ENCODE measurements at places on chromosomes 6 and 20.

DNA sequence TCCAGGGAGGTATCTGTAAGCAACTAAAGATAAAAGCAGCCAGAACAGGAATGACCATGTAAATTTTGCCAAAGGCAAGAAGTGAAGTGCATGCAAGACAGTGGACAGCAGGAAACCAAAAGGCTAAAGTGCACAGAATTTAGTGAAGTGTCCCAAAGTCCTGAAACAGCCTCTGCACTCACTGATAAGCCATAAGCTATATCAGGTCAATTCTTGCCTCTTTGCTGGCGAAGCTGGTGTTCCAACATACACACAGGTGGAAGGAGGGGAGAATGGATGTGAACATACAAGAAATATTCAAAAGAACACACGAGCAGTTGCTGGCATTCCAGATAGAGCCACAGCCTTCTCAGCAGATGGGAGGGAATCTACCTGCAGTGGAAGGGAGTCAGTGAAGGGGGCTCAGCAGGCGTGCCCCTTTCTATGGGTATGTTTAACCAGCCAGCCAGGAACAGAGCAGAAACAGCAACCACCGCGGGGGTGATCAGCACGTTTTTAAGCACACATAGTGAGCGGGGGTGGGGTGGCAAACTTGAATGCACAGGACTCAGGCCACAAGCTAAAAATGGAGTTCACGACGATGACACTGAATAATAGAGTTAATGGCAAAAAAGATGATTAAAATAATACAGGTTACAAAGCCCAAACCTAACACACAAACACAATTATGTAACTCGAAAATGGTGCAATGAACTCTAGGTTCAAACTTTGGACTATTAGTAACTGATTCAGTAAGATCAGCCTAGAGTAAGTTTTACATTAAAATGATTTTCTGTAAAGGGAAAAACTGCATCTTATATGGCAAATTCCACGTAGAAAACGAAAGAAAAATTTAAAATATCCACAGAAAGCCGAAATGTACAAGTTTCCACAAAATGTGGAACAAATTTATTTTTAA is 1.2 kb downstream of the ECI2 start:
- DNase-seq, result peak; percentile 21

DNA sequence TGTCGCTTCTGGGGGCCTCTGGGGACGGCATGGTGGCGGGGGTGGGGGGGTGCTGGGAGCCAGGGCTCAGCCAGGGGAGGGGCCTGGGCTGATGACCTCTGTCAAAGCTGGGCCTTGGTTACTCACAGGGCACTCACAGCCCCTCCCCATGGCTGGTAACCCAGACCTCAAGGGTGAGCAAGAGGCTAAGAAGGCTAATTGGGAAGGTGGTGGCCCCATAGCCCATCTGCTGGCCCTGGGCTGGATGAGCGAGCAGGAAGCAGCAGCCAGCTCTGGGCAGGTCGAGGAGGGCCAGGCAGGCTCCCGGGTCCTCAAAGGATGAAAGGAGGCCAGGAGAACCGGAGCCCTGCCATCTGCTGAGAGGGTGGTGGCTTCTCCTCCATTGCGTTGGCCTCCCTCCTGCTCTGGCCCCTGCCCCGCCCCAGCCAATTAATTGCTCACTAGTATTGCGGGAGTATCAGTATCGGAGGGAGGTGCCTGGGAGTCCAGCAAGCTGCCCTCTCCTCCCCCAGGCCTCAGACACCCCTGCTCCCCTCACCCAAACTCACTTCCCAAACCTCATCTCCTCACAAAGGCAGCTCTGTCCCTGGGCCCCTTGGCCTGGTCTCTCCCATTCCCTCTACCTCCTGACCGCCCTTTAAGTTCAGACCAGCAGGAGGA is 1.0 kb upstream of the CDSN start:
- no peak for DNase-seq

GRCh38 chr6:128098000-128098581 is 197.2 kb upstream of the THEMIS start:
- no peak for DNase-seq

DNA sequence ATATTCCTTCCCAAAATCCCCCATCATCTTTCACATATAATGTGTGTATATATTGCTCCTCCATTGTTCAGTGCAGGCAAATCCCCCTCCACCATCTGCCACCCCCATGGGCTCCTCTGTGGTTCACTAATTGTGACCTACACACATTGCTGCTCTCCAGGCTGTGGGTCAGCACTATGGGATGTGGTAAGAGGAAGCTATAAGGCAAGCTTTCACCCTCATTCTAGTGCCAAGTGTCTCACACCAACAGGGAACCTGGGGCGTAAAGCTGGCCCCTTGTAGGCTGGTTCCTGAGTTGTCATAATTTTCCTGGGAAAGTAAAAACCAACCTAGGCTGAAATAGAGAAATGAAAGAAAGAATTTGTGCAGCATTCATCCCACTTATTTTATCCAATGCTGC is 16.8 kb downstream of the FKBP1A start:
- no peak for DNase-seq

- no peak for DNase-seq
These were observed 107.8 kb downstream of the MAN1A1 start for GRCh38 chr6:119241540-119242309.

DNA sequence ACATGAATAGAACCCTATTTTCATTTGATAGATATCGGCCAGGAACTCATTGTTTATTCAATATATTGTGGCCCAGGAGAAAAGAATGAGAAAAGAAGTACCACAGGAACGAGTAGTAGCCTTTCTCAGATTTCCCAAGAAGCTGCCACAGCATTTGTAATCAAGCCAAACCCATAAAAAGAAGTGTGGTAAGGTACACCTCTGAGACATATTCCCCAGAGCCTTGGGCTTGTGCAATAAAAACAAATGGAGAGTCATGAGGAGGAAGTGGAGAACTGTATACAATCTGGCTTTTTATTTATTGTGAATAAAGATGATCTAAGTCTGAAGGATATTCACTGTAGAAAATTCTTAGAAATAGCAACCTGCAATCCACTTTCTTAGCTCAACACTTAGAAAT is 36.7 kb downstream of the KIF6 start:
- DNase-seq, result no peak

- DNase-seq, result peak; percentile 78
These were observed 1.0 kb downstream of the CCN2 start for GRCh38 chr6:131949909-131950766.

- DNase-seq, result no peak
These were observed 234.1 kb downstream of the TMEM242 start for GRCh38 chr6:157089258-157089657.

DNA sequence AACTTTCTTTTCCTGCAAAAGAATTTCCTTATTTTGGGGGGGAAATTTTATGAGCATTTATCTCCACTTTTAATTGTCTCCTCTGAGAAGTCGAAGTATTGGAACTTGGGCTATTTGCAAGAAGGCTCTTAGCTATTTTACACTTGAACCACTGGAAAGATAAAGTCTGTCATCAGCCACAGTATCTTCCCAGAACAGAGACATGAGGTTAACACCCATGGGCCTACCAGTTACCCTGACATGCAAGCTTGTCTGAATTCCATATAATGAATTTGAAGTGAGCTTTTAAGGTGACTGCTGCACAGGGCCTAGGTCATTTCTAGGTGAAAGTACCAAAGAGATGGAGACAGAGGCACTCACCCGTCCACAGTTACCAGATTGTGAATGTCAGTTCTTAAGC is 193.1 kb downstream of the SIM1 start:
- DNase-seq, result no peak

DNA sequence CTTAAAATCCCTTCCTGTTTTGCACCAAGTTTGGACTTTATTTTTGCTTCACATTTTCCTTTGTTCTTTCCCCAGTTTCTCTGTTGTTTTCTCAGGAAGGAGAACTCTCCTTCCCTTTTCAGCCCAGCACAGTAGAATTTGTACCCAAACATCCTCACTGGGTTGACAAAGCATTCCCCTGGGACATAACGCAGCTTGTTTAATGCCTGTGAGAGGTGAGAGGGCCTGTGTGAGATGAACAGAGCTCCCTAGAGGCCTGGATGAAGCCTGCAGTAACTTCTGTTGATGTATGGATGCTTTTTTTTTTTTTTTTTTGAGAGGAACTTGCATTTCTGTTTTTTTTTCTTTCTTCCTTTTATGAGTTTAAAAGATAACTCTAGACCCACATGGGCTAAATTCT is 104.9 kb upstream of the SLC22A23 start:
- DNase-seq, result no peak

- DNase-seq, result no peak
These were observed 144.4 kb downstream of the PHACTR3 start for GRCh38 chr20:59748619-59749191.

GRCh38 chr6:165605901-165606739 is 56.9 kb downstream of the PDE10A start:
- no peak for DNase-seq

DNA sequence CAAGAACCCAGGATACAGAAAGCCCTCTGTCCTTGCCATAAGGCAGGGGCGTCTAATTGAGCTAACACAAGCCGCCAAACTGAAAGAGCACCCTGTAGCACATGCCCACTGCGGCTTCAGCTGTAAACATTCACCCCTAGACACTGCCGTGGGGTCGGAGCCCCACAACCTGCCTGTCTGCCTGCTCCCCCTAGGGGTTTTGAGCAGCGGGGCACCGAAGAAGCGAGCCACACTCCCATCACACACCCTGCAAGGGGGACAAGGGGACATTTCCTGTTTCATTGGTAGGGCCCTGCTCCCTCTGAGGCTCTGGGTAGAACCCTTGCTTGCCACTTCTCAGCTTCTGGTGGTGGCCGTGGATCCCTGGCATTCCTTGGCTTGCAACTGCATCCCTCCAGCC is 45.2 kb upstream of the BCLAF1 start:
- no peak for DNase-seq

DNA sequence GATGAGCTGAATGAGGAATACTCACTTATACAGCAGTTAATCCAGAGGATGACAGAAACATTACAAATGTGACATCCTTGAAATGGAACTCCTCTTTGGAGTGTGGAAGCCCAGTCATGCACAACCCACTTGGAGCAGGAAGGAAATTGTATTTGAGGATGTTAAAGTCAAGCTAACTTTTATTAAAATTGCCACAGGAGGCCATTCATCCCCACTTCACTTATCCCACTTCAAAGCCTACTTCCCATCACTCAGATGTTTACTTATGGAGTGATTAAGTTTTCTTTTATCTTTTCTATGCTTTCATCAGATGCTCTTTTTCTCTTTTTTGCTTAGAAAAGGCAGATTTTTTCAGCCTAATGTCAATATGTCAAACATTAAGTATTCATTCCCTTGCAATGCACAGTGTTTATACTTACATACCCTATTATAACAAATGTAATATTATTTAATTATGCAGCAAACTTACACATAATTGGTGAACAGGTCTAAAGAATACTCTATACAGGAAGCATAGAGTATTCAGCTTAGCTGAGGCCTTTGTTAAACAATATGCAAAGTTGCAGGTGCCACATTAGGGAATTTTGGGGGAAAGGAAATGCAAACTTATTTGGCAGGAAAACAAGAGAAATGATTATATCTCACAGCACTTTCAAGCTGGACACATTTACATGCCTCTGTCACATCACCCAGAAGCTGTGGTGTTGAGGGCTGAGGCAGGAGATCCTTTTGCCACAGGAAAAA is 148.9 kb downstream of the KHDC1L start:
- DNase-seq, result no peak

DNA sequence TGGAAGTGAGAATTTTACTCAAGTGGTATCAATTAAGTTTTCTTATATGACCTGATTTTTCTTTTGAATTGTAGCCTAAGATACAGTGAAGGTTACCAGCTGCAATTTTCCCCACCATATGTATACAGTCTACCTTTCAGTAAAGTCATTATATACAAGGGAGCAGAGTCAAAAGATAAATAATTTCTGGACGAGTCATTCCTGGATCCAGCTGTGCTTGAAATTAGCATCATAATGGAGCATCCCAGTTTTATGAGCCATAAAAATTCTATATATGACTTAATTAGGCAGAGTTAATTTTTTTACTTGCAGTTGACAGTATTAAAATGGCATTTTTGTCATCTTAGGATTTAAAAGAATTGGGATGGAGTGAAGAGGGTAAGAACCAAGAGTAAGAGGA is 1008.4 kb downstream of the PHF3 start:
- DNase-seq, result no peak

DNA sequence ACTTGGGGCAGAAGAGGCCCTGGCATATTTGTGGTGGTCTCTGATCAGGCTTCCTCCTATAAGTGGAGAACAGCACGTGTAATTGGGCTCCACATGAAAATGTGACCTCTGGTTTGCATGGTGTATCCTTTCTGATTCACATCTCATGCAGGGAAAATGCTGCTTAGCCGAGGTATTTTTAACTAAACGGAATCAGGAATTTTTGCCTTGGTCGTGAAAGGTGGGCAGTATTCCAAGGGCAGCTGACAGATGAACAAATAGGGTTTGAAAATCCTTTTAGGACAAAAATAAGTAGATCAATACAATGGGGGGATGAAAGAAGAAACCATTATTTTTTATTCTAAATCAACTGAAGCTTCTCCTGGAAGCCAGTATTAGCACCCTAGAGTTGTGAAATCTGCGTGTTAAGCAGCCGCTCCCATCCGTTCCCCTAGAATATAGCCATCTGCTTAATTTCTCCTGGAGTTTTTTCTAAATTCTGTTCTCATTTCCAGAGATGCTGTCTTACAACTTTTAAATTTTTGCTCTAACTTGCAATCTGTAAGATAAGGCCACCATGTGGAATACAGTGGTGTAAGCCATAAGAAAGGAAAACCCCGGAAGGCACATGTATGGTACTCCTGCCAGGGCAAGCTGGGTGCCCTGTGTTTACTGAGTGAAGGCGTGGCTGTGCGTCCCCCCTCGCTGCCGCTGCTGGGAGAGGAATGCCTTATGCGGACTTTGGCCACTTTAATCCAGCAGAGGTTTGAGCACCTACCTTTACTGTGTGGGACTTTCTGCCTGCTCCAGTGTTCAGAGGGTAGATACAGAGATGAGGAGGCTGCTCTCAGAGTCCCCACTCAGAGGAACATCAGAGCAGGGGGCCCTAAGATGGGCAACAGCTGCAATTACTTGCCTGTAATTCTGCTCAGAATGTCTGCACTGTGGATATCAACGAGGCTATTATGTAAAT is 52.4 kb downstream of the SYNJ2 start:
- DNase-seq, result no peak

- no peak for DNase-seq
These were observed 7.8 kb upstream of the APMAP start for GRCh38 chr20:25000268-25000801.

GRCh38 chr6:20572940-20573339 is 38.7 kb downstream of the CDKAL1 start:
- no peak for DNase-seq

- no peak for DNase-seq
These were observed 24.8 kb downstream of the PHF20 start for GRCh38 chr20:35796571-35796970.

DNA sequence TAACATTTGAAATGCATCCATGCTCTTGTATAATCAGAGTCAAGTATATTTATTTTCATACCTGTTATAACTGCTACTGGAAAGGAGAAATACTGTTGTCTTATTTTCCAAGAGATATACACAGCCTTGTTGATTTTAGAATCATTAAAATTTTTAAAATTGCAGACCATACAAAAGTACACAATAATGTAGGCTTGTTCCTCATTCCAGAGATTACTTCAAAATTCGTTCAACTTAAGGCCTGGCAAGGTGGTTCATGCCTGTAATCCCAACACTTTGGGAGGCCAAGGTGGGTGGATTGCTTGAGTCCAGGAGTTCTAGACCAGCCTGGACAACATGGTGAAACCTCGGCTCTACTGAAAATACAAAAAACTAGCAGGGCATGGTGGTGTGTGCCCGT is 6.1 kb downstream of the RNF114 start:
- DNase-seq, result no peak

- no peak for DNase-seq
These were observed 8.8 kb upstream of the MYT1 start for GRCh38 chr20:64155258-64156135.

Data from posterior cingulate gyrus (tissue), 11 donors.